Glomerular endothelial cell (primary cell): ENCODE measurements at places on chromosomes 5 and 9. TPM values are rescaled to one million over a fixed set of nuclear protein-coding genes. Genes with fewer than 3 reads are reported as not detected.

The TXNDC8 gene
- not detected in 2 replicates for total RNA-seq

- DNase-seq: no peak
These were observed 24.1 kb upstream of the FLT4 start for GRCh38 chr5:180673371-180674089.

GRCh38 chr9:87891754-87892153 lies 9.1 kb downstream of the SPATA31E1 start:
- no peak for DNase-seq

- DNase-seq: no peak
These were observed 247.5 kb downstream of the GABRB2 start for GRCh38 chr5:161299053-161299452.

The SYNPO gene
- total RNA-seq: 56.7 and 123 TPM in 2 replicates

- no peak for DNase-seq
These were observed 231.0 kb downstream of the NNT start for GRCh38 chr5:43833961-43834360.

The ST8SIA4 gene
- 1.6 and 3.9 TPM in 2 replicates for total RNA-seq

- DNase-seq: no peak
These were observed 29.9 kb upstream of the SMU1 start for GRCh38 chr9:33106372-33106771.

GRCh38 chr9:110214090-110214489 lies 6.1 kb upstream of the C9orf152 start:
- no peak for DNase-seq
